ENCODE measurements at places on chromosomes 7 and 10.

- DNase-seq, result no peak
Measured at GRCh38 chr10:79246209-79246581, 101.1 kb upstream of the PPIF start.

GRCh38 chr10:86079088-86079487 is 287.5 kb downstream of the GRID1 start:
- no peak for DNase-seq

- DNase-seq, result no peak
Measured at GRCh38 chr7:35252612-35253459, 1.1 kb downstream of the TBX20 start.

DNA sequence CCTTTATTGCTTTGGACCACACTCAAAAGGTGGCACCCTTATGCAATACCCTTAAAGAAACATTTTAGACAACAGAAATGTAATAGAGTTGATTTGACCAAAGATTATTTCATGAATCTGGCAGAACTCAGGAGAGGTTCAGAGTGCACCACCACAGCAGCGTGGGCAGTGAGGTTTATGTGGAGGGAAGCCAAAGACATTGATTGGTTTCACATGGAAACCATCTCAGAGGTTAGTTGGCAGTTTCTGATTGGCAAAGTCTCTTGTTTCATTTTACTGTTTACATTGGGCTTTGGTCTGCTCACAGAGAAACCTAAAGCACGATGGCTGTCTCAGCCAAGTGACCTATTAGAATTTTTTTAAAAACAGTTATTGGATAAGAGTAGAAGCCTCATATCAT is 101.3 kb downstream of the SDHAF3 start:
- no peak for DNase-seq

DNA sequence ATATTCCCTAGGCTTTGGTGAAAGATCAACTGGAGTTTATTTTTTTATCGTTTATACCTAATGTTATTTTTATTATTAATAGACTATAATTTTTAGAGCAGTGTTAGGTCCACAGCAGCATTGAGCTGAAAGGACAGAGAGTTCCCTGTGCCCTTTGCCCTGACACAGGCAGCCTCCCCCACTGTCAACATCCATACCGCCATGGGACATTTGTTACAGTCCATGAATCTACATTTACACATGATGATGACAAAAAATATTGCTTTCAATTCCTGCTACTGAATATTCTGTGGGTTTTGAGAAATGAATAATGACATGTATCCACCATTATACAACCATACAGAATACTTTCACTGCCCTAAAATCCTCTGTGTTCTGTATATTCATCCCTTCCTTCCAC is 1297.5 kb upstream of the SORCS1 start:
- no peak for DNase-seq

GRCh38 chr10:102814873-102815661 is 22.1 kb downstream of the CYP17A1 start:
- DNase-seq, result no peak

GRCh38 chr10:17092986-17093803 is 36.4 kb downstream of the CUBN start:
- DNase-seq, result no peak

DNA sequence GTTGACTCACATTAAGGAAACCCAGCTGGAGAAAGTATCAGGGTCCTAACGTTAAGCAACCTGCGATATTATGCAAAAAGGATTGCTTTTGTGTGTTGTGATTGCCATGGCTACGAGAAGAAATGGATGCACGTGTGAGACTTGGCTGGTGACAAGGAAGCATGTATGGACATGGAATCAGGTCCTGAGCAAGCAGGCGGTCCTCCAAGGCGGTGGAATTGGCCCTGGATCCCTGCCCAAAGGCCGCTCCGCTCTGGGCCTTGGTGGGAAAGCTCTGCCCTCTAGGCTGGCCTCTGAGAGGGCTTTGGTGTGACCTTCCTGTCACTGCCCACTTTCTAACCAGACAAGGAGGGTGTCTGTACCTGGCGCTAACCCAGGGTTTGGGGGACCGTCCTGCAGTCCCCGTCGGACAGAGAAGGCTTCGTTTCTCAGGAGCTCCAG is 192.1 kb downstream of the EBF3 start:
- no peak for DNase-seq

GRCh38 chr7:22435105-22435504 is 64.9 kb downstream of the STEAP1B start:
- DNase-seq, result no peak

DNA sequence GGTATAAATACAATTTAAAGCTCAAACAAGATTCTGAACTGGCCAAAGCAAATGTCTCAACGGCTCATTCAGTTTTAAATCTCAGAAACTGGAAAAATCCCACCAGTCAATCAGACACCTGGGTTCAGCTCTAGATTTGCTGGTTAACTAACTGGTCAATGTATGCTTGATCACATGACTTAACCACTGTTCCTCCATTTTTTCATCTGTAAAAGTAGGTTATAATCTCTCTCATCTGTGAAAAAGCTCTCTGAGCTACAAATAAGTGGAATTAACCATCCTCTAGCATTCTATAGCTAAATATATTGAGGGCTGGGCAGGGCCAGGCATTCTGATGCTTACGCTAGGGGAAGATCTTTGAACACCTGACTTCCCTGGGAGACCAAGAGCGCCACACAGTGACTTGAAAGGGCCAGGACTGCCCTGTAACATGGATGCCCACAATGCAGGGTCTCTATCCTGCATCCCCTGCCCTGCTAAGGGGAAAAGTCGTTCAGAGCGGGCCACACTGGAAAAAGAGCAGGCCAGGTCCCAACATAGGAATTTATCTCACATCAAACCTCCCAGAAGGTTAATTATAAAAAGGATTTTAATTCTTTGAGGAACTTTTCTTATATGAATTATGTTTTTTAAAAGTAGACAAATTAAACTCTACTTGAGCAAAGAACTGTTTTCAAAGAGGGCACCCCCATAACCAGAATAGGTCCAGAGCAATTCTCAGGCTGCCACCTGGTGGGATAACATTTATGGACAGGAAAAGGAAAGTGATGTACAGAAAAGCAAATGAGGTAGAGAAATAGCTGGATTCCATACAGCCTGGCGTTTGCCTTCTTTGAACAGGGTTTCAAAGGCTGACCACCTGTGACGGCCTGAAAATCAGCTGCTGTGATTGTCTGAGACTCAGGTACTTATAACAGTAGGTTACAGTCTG is 1.8 kb downstream of the RP9 start:
- DNase-seq, result peak; percentile 34

DNA sequence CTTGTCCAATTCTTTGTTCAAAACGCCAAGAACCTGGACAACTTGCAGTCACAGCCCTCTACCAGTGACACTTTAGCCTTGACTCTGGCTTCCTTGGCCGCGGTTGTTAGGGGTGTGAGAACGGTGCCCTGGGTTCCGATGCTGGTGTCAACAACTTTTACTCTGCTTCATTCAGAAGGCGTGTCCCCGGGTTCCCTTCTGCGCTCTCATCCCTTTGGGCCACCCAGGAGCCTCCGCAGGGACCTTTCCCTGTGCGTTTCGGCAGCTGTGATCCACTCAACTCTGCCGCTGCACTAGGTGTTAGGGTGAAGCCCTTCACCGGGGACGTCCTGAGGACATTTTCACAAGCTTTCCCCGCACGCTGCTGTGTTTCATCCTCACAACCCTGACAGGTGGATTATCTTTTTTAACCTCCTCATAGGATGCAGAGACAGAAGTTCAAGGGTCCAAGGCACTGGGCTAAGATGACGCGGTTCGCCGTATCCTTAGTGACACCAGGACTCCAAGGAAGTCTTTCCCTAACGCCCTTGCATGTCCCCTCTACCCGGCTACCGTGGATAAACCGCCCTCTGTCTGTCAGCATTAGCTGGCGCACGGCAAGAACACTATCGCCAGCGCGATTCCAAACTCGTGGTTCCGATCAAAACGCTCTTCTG is 133.5 kb upstream of the SHH start:
- no peak for DNase-seq

GRCh38 chr7:1942243-1942940 is 272.3 kb downstream of the ELFN1 start:
- no peak for DNase-seq

DNA sequence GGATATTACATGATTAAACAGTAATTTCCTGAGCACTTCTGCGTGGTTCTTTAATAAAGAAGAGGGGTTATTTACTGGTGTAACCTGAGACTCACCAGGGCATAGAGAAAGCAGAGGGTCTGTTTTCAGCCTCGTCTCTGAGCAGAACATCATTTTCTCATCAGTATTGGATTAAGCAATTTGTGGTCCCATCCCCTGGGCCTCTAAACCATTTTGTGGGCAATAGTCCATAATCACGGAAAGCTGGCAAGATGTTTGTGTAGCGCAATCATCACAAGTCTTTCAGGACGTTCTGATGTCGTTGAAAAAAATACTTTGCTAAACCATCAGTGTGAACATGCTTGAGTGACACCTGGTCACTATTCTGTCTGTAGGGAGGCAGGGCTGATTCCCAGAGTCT is 37.1 kb upstream of the SEC61G start:
- DNase-seq, result peak; percentile 46

DNA sequence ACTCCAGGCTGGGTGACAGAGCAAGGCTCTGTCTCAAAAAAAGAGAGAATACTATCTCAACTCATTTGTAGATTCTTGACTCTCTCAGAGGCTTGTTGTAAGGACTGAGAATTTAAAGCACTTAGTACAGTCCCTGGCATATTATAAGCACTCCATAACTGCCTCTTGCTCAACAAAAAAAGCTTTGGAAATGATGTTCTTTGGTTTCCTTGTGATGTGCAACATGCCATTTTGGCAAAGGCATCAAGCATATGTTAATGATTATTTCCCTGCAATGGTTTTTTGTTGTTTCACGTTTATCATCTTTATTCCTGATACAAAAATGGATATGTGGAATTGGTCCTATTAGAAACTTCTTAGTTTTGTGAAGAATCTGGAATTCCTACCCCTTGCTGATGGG is 15.7 kb downstream of the NOLC1 start:
- no peak for DNase-seq

DNA sequence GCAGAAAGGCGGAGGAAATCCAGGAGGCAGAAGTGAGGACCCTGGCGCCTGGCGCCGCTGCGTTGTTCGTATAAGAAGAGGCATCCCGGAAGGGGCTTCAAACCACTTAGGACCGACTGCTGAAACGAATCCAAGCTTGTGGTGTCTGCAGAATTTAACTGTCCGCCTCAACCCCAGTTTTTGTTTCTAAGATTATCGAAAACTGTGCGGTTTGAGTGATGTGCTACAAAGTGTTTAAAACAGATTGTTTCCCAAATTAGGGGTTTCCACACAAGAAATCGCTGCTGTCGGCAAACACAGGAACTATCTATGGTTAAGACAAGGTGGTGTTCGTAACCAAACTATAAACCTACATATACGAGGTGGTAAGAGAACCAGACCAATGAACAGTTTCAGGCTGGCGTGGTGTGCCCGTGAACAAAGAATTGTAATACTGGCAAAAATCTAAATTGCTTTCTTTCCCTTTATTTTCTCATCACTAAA is 835 bp upstream of the DGKI start:
- no peak for DNase-seq

DNA sequence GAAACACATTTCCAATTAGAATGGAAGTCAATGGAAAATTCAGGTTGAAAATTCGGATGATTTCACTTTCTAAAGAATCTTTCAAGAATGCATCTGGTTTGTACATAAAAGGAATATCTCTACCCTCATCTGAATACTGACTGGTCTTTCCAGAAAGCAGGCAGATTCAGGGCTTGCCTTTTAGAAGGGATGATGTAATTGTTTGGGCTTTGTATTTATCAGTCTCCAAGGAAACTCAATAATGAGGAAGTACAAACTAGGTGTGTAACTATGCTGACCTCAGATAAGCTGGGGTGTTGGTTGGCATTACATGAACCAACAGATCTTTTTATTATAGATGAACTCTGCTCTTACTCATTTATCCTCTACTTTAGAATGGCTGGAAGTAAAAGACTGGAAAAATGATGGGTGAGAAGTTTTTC is 24.1 kb downstream of the PDLIM1 start:
- peak; percentile 42 for DNase-seq

DNA sequence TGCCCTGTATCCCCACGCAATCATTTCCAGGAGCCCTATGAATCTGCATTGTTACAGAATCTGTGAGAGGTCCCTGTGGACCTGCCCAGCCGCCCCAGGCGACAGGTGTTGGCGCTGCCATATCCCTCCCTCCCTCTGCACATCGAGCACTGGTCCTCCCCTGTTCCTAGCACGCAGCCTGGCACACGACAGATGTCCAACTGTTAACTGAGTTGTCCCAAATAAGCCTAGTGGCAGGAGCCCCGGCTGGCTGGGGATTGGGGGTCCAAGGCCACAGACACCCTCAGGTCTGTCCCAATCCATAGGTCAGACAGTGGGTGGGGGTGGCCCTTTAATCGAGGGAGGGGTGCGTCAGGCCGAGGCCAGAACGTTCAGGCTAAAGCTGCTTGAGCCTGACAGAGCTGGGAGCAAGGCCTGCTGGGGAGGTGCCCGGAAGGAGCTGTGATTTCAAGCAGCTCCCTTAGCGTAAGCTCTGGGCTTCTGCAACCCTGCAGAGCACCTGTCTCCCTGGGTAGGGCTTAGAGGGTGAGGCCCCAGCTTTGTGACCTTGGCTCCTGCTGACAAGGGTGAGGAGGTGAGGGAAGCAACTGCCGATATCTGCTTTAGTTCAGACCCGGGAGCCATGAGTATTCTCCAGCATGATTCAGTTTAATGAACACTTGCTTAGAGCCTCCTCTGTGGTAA is 40.1 kb downstream of the ADRA2A start:
- DNase-seq, result no peak

DNA sequence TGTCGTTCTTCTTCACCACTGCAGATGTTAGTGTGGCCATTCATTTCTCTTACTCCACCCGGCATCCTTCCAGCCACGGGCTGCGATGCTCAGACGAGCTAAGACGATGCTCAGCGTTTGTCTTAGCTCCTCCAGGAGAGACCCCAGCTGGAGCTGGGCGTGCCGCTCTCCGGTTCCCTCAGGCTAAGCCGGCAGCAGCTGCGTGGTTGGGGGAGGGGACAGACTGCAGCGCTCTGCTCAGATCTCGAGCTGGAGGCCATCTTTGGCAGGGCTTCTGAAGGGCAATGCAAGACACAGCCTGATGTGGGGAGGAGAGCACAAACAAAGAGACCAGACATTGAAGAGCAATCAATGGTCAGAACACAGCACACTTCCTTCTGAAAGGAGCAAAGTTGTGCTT is 4.8 kb downstream of the INA start:
- DNase-seq, result peak; percentile 40

DNA sequence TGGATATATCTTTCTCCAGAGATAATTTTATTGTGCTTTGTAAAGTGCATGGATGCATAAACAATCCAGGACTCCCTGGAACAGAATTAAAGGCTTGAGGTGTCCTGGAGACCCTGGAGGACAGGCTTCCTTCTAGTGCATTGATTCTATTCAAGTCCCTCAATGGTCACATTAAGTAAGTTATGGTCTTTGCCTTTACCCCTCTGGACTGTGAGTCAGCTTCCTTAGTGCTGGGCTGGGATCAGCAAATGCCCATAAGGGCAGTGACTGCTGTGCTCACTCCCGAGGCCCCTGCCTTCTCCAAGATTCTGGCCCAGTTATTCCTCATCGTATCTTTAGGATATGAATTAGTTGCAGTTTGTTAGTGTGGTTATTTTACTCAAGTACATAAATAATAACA is 178.7 kb upstream of the PRSS58 start:
- DNase-seq, result no peak

- peak; percentile 13 for DNase-seq
Measured at GRCh38 chr7:141737118-141737835, 881 bp upstream of the SSBP1 start.

All from NCI-H748 treated with DMSO at 0.1 percent for 48 hours (cell line).